ENCODE measurements at places on chromosomes 7 and 10.

GRCh38 chr10:116477986-116478664 is 50.5 kb downstream of the PNLIPRP3 start:
- DNase-seq = no peak

DNA sequence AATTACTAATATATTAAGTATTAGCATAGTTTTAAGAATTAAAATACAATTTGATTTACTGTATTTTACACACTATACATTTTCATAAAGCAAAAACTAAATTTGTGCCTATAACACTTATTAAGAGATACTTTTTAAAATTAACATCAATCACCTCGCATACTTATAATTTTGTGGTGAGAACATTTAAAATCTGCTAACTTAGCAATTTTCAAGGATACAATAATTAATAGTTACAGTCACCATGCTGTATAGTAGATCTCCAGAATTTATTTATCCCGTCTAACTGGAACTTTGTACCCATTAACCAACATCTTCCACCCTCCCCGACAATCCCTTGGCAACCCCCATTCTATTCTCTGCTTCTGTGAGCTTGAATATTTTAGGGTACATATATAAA is 47.5 kb downstream of the RELN start:
- no peak for DNase-seq

- DNase-seq = no peak
Measured at GRCh38 chr7:141646826-141647480, 55.0 kb downstream of the DENND11 start.

DNA sequence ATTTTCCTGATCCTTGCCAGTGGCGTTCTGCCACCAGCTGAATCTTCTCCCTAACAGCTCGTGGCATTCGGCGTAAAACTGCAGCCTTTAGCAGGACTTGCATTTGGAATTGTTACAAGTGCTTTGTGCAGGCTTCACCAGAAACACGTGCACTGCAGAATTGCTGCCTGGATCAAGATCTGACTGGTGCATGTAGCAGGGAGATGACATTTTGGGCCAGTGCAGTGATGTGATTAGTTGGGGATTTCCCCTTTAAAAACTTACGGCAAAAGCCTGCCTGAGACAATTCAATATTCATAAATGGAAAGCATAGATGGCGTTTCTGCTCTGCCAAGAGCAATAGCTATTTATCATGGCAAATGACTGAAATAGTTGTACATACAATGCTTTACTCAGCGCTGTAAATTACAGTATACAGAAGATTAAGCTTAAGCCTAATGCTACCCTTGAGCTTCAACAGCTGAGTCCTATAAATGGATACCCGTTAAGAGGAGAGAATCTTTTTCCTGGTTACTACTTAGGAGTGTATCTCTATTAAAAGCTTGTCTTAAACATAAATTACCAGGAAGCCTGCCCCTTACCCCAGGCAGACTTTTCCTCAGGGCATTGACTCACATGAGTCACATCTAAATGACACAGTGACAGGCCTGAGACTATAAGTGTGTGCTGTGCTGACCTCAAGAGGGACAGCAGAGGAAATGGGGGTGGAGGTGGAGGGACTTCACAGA is 106.3 kb downstream of the ATXN7L1 start:
- no peak for DNase-seq

DNA sequence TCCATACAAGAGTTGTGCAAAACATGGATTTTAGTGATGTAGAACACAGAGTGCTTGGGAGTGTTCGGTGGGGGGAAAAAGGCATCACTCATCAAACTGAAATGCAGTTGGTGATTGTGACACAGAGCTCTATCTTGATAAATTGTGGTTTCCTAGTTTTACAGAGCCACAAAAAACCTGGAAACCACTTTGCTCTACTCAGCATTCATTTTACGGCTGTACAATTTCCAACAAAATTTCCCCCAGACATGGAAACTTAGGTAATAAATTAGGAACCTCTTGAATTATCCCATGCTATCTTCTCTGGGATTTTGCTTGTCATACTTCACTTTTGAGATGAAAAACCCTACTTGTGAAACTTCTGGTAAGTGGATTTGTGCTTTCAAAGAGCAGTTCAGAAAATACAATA is 614.9 kb upstream of the FZD8 start:
- no peak for DNase-seq
